GM12865 (cell line): ENCODE measurements at places on chromosomes 7 and 10.

- peak; percentile 73 for DNase-seq
Observed at GRCh38 chr10:74084955-74085354, 65.7 kb downstream of the AP3M1 start.

DNA sequence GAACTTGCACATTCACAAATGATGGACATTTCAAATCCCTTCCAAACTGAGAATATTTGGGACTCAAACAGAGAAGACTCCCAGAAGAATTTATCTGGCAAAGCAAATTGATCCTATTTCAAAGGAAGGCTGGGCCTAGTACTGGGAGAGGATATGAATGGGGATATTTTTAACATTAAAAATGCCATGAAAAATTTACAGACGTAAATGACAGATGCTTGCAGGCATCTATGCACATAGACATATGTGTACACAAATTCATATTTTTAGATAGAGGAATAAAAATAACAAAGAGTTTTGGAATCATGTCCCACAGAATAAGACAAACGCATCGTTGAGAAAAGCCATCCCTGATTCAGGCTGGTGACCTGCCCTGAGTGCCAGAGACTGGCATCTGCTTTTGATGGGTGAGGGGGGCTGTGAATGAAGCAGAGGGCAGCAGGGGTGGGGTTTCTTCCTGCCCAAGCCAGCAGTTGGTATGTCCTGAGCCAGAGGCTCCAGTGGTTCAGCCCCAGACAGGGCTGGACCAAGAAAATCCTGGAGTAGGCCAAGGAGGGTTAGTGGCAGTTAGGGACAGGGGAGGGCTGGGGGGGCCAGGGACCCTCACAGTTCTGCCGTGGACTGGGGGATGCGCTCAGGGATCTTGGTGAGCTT lies 138.5 kb downstream of the SLIT1 start:
- no peak for DNase-seq

GRCh38 chr10:49741108-49741995 lies 20.8 kb downstream of the OGDHL start:
- DNase-seq, result no peak

DNA sequence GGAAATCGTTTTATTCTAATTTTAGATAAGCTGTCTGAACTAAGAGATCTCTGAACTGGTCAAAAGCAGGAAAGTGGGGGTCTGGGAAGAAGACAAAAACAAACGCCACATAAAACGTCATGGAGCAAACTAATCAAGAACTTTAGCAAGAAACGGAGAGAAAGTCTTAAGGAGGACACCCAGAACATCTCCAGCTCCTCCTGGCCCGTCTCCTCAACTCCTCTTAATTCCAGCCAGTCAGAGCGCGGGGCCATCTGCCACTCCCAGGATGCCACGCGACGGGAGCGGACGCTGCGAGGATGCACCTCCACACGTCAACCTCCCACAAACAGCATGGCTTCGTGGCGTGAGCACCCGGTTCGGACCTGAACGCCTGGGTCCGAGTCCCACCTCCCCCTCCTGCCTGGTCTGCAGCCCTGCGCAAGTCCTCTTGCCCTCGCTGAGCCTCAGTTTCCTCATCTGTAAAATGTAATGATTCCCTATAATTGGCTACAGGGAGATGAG lies 598 bp downstream of the MMS19 start:
- DNase-seq, result peak; percentile 93

DNA sequence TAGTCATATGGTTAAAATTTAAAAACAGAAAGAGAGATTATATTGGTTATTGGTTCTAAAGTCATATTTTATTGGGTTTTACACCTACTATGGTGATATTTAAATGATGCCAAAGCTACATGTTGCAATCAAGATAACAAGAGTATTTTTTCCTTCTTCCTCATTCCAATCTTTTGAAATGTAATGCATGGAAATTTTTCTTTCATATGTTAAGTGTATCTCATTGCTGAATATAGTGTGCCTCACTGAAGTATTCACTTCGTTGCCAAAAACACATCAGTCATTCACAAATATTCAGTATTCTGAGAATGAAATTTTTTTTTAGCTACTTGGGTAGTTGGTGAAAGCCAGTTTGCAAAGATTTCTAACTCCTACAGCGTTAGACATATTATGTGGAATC lies 19.5 kb downstream of the HDAC9 start:
- no peak for DNase-seq

DNA sequence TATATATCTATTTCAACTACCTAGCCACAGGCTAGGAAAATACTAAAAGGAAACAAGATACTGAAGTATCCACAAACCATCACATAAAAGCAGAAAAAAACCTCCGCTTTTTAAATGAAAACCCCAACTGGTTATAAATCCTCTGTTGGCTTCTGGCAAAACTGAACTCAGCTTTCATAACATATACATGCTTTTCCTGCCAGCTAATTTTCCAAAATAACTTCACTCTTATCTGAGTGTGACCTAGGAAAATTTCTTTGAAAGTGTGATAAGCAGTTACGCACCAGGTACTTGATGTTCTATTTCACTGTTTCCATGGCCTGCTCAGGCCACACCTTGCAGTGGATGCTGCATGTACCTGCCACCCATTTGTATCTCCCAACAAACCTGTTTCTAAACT lies 11.8 kb downstream of the FAM3C start:
- no peak for DNase-seq

GRCh38 chr10:85961479-85962067 lies 405.0 kb downstream of the GRID1 start:
- no peak for DNase-seq

DNA sequence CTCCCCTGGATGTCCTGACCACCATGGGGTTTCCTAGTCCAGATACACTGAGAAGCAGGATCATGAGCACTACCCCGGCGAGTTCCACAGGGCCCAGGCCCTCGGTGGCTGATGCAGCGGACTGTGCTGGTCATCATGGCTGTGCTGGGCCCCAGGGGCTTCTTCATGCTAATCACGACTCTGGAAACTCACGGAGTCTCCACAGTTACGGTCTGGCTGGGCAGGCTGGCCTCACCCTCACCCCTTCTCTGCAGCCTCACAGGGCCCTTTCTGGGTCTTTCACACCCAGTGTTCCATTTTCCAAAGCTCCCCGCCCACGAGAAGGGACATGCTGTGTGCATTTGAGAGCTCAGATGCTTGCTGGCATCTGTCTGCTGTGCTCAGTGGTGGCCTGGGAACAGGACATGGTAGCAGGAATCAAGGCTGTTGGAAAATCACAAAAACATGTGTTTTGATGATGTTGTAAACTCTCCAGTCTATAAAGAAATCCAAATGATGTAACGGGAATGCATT lies 119.0 kb downstream of the PTPN20 start:
- DNase-seq, result no peak

DNA sequence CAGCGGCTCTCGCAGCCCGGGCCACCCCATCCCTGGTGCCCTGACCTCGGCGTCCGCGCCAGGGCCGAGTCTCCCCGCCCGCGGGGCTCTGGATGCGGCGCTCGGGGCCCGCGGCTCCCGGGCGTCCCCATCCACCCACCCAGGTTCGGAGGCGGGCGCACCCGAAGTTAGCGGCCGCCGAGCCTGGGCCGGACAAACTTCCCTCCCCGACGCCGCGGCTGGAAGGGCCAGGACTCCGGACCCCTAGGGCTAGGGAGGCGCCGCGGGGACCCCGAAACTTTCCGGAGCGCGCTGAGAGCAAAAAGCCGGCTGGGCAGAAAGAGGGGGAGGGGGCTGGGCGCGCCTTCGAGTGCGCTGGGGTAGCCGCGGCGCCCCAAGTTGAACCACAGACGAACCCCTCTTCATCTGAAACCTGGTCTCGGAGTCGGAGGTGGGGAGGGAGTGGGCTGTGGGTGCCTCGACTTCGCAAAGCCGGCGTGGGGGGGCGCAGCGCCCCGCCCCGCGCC lies 3.7 kb upstream of the ELFN1 start:
- no peak for DNase-seq

DNA sequence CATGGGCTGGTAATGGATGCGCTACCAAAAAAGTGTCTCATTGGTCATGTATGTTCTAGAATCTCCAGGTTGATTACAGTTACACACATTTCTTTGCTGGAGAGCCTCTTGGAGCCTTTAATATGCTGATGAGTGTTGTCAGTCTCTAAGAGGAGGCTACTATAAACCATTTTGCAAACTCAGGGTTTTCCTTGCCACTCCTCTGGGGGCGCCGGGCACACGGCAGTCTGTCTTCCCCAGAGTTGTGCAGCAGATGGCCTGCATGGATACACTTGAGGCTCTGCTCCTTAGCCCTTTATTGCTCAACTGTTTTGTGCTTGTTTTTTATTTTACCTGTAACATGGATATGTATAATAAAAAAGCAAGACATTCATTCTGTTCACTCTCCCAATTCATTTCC lies 196.5 kb downstream of the ACTR3B start:
- DNase-seq, result no peak

DNA sequence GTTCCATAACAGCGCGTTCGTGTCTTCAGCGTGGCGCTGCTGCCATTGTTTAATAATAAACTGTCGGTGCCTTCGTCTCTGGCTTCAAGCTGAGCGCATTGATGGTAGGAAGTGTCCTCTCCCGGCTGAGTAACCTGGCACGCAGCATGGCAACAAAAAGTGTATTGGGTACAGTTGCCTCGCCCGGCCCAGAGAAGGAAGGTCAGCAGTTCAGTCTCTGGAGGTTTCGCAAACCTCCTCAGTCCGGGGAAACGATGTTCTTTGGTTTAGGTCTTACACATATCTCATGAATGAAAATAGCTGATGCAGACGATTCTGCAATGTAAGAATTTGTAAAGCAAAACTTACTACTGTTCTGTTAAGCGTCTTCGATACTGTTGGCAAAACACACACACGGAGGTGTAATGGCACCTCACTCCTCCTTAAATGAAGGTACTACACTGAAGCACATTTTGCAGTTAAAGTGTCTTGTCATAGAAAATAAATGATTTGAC lies 739 bp upstream of the CCDC186 start:
- DNase-seq, result peak; percentile 34

DNA sequence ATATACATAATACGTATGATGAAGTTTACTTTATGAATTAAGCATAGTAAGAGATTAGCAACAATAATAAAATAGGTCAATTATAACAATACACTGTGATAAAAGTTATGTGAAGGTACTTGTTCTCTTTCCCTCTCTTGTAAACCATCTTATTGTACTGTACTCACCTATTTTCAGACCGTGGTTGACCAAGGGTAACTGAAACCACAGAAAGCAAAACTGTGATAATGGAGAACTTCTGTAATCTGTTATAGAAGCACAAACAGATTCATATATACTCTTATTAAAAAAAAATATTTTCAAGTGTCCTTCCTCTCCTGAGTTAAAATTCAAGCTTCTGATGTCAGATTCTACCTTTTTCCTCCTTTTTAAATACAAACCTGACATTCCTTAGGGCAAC lies 1247.8 kb upstream of the SORCS1 start:
- no peak for DNase-seq

GRCh38 chr7:134823400-134823799 lies 44.0 kb downstream of the CALD1 start:
- DNase-seq, result no peak

GRCh38 chr10:113958631-113959382 lies 84.9 kb upstream of the ADRB1 start:
- DNase-seq, result peak; percentile 64

GRCh38 chr7:116138202-116138801 lies 72.0 kb upstream of the TES start:
- DNase-seq, result peak; percentile 72

GRCh38 chr10:65742906-65743305 lies 1182.9 kb upstream of the LRRTM3 start:
- DNase-seq, result no peak

DNA sequence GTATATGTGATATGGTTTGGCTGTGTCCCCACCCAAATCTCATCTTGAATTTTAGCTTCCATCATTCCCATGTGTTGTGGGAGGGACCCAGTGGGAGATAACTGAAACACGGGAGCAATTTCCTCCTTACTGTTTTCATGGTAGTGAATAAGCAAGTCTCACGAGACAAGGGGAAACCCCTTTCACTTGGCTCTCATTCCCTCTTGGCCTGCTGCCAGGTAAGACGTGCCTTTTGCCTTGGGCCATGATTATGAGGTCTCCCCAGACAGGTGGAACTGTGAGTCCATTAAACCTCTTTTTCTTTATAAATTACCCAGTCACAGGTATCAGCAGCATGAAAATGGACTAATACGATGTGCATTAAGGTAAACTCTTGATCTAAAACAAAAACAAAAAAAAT lies 357.1 kb upstream of the AOAH start:
- peak; percentile 10 for DNase-seq

- DNase-seq, result no peak
Observed at GRCh38 chr10:983971-984655, 4.1 kb upstream of the GTPBP4 start.

DNA sequence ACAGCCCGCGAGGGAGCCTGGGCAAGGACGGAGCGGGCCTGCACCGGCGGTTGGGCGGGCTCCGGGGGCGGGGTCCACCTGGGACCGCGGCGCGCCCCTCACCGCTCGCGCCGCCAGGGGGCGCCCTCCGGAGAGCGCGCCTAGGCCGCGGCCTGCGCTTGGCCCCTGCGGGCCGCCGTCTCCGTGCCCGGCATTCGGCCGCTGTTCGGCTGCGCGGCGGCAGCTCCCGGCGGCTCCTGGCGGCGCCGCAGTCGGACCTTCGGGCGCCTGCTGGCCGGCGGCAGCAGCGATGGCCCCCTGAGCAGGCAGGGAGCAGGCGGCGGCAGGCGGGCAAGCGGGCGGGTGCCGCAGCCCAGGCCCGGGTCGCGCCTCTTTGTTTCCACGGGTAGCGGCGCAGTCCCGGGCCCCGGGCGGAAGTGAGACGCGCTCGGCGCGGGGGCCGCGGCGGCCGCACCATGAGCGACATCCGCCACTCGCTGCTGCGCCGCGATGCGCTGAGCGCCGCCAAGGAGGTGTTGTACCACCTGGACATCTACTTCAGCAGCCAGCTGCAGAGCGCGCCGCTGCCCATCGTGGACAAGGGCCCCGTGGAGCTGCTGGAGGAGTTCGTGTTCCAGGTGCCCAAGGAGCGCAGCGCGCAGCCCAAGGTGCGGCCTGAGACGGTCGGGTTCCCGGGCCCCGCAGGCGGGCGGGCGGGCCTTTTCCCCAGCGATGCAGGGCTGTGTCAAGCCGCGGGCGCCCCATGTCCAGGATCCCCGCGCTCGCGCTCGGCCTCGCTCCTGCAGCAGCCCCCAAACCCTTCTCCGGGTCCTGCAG lies at the start of gene INTS15:
Gene INTS15, plus strand, starts transcription at position 193 of the 816 bp plus-strand sequence. Its CDS starts 263 bp downstream, at position 456.
- DNase-seq, result peak; percentile 90

DNA sequence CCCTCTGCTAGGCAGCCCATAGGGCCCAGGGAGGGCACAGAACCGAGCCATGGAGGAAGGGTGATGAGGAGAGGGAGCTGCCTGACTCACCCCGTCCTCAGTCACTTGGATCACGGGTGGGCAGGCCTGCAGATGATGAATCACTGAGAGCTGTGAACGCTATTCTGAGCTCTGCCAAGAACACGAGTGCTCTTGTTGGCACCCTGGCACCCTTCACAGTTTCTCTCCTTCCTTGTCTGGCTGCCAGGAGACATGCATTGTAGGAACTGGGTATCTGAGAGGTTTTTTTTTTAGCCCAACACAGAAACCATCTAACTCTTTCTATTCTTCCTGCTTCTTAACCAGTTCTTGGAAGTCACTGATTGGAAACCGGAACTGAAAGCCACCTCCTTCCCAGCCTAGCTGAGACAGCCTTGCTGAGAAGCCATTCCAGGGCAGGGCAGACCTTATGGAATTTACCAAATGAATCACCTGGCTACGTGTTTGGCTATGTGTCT lies 82.1 kb downstream of the SLC37A3 start:
- no peak for DNase-seq

GRCh38 chr7:70215491-70215890 lies 617.2 kb downstream of the AUTS2 start:
- no peak for DNase-seq
